ENCODE measurements at places on chromosomes 7 and 10.

- DNase-seq, result peak; percentile 48
Observed at GRCh38 chr10:70232155-70232858, 922 bp downstream of the PPA1 start.

GRCh38 chr10:14487488-14487883, 156.8 kb upstream of the FRMD4A start:
- no peak for DNase-seq

DNA sequence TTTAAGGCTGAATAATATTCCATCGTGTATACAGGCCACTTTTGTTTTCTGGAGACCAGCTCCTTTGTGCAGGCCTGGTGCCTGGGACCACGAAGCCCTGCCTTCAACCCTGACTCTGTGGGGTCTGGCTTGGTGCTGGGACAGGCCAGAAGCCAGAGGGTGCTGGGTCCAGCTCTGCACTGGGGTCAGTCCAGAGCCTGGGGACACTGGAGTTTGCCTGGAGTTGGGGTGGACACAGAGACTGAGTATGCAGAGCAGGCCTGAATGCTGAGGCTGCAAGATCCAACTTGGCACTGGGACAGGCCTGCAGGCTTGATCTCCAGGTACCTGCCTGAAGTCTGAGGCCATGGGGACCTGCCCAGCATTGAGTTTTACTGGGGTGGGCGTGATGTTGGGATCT, 558.8 kb upstream of the CNTNAP2 start:
- DNase-seq, result no peak

DNA sequence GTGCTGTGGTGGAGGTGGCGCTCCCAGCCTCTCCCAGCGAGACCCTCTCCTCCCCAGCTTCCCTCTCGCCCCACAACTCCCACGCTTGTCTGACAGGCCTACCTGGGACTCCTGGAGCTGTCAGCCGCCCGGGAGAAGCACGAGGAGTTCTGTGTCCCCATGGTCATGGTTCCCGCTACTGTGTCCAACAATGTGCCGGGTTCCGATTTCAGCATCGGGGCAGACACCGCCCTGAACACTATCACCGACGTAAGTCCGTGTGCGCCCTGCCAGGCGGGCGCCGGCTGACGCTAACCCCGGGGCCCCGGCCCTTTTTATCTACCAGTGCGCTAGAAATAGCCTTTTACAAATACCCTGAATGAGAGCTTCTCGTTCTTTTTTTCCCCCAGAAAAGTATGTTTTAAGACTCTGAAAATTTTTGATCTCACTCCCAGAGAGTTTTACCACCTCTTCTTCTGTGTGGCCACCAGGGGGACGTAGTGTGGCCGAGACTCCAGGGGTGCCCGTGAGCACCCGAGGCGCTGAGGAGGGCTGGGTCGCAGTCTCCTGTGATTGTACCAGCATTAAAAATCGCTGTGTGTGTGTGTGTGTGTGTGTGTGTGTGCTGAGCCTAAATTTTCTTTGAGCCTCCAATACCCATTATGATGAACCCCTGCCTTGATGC, 52.6 kb downstream of the PFKP start:
- DNase-seq, result peak; percentile 24

GRCh38 chr10:79608505-79609375, 2.0 kb upstream of the SFTPA1 start:
- peak; percentile 64 for DNase-seq

GRCh38 chr7:157461573-157462418, 125.0 kb downstream of the DNAJB6 start:
- DNase-seq, result no peak

GRCh38 chr7:32244806-32245345, 174.7 kb upstream of the PDE1C start:
- no peak for DNase-seq

- no peak for DNase-seq
Observed at GRCh38 chr7:77482015-77482414, 55.1 kb upstream of the PTPN12 start.

GRCh38 chr7:133445617-133446016, 192.7 kb downstream of the EXOC4 start:
- no peak for DNase-seq

GRCh38 chr7:134649226-134649775, 2.6 kb downstream of the BPGM start:
- DNase-seq, result peak; percentile 57

DNA sequence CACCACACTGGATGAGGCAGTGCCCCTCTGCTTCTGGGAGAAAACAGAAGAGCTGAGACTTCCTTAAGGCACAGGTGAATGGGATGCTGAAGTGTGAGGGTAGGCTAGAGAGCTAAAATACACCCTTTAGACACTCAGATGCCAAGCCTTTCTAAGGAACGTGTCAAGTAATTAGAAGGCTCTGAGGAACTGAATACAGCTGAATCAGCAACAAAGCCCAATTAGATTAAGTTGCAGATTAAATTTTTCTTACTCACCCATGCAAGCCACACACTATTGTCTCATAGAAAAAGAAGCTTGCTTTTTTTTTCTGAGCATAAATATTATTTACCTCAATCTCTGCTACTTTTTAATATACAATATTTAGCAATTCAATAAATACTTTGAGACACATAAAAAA, 354.3 kb upstream of the NRG3 start:
- DNase-seq, result no peak

DNA sequence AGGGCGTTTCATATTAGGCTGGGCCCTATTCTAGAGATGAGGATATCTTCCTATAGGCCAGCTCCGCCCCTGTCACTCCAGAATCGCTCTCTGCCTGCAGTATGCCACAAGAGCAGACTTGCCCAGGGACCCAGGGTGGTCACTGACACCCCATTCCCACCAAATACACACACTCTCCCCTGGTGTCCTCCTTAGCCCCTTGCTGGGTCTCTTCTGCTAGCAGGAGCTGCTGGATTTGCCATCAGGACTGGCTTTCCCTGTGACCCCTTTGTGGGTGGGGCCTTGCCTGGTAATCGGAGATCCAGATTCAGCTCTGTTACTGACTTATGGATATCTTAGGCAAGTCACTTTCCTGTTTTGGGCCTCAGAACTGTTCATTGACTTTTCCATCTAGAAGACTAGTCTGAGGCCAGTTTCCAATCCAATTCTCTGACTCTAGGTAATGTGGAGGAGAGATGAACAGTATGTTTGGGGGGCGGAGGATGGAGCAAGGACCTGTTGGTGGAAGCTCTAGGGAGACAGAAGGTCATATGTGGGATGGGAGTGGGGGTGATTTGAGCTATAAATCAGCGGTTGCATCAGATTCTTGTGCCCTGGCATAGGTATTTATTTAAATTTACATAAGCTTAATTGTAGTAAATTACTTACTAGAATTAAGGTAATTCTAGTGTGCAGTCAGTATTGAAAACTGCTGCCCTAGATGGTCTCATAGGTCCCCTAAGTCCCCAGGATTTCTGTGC, 1.6 kb downstream of the TSPAN15 start:
- no peak for DNase-seq

- DNase-seq, result no peak
Observed at GRCh38 chr10:104835422-104835821, 194.3 kb downstream of the SORCS3 start.

DNA sequence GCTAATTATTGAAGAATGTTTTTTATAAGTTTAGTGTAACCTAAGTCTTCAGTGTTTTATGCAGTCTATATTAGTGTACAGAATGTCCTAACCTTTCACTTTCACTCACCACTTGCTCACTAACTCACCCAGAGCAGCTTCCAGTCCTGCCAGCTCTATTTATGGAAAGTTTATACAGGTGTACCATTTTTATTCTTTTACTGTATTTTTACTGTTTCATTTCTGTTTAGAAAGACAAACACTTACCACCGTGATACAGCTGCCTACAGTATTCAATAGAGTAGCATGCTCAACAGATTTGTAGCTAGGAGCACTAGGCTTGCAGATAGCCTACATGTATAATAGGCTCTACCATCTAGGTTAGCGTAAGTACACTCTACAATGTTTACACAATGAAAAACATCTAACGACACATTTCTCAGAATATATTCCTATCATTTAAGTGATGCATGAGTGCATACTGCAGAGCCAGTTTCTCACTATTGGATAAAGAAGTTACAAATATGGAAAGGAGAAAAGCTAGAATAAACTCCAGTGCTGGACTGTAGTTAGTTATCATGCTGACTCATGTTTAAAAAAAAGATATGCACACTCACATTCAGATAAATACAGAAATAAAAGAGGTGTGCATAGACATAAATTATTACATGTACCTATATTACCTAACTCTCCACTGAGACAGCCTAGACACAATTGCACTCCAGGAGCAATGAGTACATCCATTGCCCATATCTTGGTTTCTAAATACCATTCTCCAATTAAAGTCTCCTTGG, 30.4 kb downstream of the STEAP1B start:
- no peak for DNase-seq

DNA sequence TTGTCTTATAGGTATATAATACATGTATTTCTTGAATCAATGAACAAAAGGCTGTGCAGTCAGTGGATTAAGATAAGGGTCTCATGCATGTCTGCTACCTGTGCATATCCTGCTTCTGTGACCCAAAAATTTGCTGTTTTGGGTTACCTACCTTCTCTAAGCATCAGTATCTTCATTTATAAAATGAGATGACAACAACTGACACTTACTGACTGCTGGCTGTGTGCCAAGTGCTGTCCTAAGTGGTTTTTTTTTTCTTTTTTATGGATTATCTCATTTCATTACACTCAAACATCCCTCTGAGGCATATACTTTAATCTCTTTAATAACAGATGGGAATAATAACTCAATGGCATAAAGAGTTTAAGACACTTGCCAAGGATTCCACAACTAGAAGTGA, 2.1 kb downstream of the PDK4 start:
- no peak for DNase-seq

- DNase-seq, result no peak
Observed at GRCh38 chr10:74681917-74682627, 144.3 kb upstream of the KAT6B start.

GRCh38 chr10:132449051-132449810, 52.2 kb downstream of the PWWP2B start:
- no peak for DNase-seq

GRCh38 chr10:76444034-76444800, 1012.8 kb downstream of the LRMDA start:
- no peak for DNase-seq

- DNase-seq, result no peak
Observed at GRCh38 chr7:112484671-112485167, 3.9 kb downstream of the LSMEM1 start.

GRCh38 chr7:24750441-24751055, 6.7 kb downstream of the GSDME start:
- DNase-seq, result no peak

DNA sequence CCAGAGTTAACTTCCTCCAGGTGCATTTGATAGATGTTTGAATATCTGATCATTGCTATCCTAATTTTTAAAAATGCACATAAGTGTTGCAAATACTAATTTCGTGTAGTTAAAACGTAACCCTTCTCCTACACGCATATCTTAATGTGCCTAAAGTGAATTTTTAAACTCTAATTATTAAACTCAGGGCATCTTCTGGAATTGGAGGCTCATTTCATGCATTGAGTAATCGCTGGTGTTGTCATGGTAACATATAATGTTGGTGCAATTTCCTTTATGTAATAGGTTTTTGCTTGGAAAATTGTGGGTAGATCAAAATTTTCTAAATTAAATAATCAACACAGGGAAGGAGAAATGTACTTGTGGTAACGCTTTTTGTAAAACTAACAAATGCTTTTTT, 56.2 kb downstream of the ARMC3 start:
- no peak for DNase-seq

DNA sequence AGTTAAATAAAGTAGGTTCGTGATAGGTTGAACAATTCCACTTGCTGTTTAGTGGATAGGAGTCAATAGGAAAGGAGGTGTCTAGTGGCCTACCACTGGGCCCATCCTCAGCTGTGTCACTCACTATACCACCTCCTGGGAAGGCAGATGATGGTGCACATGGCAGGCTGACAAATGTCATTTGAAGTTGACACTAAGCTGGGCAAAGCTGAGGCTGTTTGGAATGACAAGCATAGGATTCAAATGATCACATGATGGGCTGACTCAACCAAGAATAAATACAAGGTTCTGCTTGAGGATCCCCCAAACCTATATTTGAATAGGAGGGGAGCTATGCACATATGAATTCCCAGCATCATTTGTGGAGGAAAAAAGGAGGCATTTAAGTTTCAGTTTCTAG, 489.8 kb downstream of the RPS24 start:
- DNase-seq, result no peak

GRCh38 chr7:47979145-47979831, at the start of gene HUS1:
Gene HUS1 (minus strand): TSS chr7:47979615. CDS start chr7:47979519, 96 bp downstream.
- DNase-seq, result peak; percentile 94

- no peak for DNase-seq
Observed at GRCh38 chr7:157418204-157419034, 81.6 kb downstream of the DNAJB6 start.

DNA sequence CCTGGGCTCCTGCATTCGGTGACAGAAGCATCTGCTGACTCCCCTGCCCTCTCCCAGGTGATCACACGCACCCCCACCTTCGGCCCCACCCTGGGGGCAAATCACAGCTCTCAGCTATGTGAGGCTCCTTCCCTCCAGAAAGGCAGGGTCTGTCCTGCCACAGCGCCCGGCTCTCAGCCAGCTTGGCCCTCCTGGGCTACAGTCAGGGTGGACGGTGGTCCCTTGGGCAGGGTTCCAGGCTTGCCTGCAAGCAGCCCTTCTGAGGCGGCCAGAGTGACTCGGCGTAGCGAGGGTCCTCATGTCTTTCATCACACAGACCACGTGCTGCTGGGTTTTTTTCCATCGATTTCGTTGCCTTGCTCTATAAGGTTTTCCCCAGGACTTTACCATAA, 53.6 kb upstream of the EBF3 start:
- DNase-seq, result no peak

- DNase-seq, result peak; percentile 66
Observed at GRCh38 chr10:88793712-88794299, 8.7 kb upstream of the LIPM start.

DNA sequence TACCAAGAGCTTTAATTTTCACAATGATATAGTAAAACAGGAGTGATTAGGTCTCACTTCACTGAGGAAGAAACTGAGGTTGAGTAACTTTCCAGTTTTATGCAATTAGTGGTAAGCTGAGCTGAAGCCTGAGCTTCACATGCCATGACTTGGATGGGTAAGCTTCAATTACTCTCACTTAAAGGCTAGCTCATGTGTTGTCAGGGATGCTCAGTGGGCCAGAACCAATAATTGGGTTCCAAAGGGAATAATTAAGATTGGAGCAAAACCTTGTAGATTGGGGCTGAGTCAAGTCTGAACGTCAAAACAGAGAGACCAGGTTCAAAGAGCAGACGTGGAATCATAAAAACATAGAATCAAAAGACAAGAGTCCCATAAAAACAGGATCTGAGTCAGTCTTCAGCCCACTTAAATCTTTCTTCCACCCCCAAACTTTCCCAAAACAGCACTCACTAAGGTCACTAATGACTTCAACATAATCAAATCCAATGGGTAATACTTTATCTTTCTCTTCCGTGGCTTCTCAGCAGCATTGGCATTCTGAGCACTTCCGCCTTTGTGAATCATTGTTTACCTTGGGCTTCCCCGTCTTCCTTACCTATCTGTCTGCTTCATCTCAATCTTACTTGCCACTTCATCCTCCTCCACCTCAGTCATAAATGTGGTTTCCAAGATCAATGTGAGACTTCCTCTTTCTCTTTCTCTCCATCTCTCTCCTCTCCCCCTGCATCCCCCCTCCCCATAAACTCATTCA, 23.0 kb upstream of the EGFR start:
- no peak for DNase-seq

Measured in common myeloid progenitor, CD34-positive (primary cell).